Right kidney (tissue), 9 donors: ENCODE measurements at places on chromosomes 11 and 22.

- DNase-seq, result no peak
Observed at GRCh38 chr11:9953994-9954626, 290.2 kb downstream of the SWAP70 start.

DNA sequence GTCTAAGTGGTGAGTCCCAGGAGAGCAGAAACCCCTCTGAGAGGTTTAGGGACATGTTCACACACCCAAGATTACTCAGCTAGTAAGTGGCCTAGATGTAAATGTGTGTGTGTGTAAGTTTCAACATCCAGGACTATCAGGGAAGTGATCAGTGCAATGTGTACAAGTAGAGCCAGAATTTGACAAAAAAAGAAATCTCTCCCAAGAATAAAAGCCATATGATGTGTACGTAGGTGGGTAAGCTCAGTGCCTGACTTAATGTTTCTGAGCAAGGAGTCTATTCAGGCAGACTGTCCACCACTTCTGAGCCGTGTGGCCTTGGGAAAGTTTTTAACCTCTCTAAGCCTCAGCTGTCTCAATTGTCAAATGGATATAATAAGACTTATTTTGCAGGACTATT, 133.8 kb upstream of the NAV2 start:
- no peak for DNase-seq

- DNase-seq, result no peak
Observed at GRCh38 chr11:83990160-83990733, 704.1 kb upstream of the CCDC90B start.

GRCh38 chr11:35553831-35554230, 28.4 kb upstream of the PAMR1 start:
- DNase-seq, result no peak

GRCh38 chr11:63560506-63561180, 2.5 kb downstream of the PLAAT2 start:
- no peak for DNase-seq

DNA sequence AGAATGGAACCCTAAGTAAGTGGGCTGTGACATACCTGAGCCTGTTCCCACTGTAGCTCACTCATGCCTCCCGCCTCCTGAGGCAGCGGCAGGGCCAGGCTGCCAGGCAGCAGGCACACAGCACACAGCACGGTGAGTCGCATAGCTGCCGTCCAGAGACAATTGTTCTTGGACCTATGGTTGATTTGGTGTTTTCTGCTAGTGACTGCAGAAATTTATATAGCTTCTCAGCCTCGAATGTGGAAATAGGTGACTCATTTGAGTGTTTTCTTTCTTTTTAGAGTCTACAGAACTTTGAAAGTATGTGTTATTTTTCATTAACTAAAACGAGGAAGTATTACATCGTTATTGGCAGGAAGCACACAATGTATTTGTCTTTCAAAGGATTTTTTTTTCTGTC, at the start of gene MMP7:
MMP7 (minus strand) TSS at position 190 of the 400 bp plus-strand sequence; CDS start at position 143, 47 bp downstream.
- DNase-seq, result peak; percentile 16

- no peak for DNase-seq
Observed at GRCh38 chr11:133506023-133506422, 26.3 kb downstream of the OPCML start.

DNA sequence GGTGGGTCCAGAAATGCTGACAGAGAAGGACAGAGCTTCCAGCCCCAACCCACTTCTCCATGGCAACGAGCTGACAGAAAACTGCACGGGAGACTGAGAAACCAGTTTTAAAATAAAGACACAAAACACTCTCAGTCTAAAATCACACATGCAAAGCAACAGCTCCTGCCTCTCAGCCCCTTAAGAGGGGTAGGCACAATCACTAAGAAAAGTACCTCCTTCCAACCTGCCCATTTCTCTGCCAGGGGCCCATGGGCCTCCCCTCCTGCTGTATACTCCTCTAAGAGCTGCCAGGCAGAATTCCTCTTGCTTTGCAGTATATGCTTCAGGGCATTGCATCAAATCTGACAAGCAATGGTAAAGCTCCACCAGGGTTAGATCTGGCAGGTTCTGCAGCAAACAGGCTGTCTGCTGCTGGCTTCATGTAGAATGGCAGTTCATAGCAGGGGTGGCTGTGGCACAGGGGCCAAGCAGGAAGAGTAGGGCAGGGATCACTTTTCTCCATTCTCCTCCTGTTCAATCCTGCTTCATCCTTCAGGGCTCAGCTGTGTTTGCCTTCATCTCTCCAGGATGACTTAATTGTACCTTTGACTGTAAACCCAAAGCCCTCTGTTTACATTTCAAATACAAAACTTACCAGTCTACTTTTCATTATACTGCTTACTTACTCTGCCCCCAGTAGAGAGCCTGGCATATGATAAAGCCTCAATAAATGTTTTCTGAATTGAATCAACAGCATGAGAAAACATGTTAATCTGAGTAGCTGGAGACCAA, 77.7 kb downstream of the KCNC1 start:
- peak; percentile 6 for DNase-seq

DNA sequence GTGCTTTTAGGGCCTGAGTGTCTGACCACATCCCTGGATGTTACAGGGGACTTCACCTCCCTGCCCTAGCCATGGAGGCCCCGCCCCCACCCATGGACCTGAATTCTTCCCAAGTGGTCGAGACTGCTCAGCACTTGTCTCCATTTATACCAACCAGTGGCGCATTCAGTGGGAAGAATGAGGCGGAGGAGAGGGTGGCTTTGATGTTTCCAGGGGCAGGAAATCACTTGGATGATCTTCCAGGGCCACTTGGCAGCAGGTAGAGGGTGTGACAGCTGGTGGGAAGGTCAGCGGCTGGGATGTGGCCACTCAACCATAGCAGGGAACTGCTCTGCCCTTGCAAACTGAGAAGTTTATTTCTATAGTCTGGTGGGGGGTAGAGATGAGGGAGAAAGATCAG, 155.1 kb upstream of the BLID start:
- DNase-seq, result no peak

DNA sequence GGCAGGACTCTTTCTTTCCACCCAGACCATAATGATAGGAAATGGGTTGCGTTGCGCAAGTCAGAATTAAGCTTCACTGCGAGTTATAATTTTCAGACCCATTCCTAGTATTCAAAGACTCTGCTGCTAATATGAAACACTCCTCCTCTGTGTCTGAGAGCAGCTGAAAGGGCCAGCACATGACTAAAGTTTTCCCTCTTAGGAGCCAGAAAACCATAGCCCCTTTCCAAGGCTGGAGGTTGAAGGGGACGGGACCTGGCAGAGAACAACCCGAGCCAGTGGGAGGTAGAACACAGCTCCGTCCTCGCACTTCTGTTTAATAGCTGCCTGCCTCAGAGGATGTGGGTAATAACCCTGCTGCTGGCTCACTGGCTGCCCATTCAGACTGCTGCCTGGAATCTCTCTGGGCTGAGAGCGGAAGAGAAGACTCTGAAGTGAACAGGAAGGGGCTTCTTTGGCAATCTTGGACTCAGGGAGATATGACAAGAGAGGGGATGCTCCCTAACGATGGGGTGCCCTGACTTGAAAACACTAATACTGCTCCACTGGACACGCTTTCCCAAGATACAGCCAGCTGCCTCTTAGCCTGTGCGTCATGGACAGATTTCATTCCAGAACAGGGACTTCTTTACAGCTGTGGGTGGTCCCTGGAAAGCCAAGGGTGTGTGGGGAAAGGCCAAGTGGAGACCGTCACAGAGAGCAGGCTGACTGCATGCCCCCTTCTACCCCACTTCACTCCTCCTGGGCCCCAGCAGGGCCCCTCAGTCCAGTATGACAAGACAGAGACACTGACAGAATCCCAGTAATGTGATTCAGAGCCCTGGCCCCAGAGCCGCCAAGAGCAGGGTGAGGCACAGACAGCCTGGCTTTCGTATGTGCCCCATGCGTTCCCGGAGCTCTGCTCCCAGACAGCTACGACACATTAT, 156.9 kb downstream of the FEZ1 start:
- no peak for DNase-seq

- no peak for DNase-seq
Observed at GRCh38 chr11:17548444-17548843, 1.4 kb downstream of the OTOG start.

- DNase-seq, result no peak
Observed at GRCh38 chr11:88103337-88104206, 71.7 kb downstream of the RAB38 start.

GRCh38 chr11:83026229-83026628, 45.5 kb downstream of the RAB30 start:
- no peak for DNase-seq

DNA sequence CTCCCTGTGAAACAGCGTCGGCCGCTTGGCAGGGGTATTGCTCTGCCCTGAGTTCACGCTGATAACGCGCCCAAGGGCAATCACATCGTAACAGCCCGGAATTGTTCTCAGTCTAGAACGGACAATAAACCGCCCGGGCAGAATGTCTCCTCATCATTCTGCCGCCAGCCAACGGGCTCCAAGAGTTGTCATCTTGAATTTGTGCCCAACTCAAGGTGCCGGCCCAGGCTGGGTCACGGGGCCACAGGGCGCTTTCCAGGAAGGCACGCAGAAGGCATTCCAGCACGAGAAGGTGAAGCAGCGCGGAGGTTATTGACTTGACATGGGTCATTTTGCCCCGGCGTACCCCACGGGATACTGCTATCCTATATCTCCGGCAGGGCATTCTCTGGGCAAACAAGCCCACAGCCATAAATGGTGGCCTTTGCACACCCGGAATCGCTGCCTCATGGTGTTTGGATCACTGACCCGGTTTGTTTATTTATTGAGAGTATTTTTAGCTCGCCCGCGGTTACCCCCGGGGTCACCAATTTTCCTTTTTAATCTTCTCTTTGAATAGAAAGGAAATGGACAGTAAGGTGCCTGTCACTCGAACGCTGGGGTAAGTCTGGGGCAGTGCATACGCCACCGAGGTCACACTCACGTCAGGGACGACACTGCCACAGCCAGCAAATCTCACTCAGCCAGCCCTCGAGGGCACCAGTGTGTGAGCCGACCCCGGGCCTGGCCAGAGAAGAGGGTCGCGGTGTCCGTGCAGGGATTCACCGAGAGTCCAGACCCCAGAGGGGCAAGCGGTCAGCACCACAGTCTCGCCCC, 72.4 kb upstream of the FGF3 start:
- DNase-seq, result no peak

DNA sequence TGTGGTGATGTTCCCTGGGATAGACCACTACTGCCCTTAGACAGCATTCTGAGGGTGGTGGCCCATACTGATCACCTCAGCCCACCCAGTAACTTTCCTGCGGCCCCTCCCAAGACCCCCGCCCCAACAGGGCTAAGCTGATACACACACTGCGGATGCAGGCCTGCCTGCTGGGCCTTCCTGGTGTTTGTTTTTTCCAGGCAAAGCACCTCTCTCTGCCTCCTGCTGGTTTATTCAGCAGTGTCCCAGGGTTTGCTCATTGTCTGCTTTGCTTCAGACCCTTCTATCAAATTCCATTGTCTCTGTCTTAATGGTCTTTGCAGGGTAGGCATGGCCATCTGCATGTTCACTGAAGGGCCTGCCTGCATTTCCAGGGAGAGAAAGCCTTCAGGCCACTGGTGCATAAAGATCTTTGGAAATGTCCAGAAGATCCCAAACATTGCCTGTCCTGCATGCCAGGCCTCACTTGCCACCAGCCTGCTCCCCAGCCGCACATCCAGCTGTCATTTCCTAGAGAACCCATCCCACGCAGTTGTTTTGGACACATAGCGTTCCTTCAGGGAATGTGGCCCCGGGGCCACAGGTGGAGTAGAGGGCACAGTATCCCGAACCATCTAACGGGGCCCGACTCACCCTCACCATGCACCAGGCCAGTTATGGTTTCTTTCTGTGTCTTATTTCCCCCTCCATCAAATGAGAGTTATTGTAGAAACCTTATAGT, 50.2 kb downstream of the BCR start:
- DNase-seq, result no peak

GRCh38 chr11:120001178-120002090, 136.5 kb downstream of the TRIM29 start:
- DNase-seq, result no peak

- DNase-seq, result no peak
Observed at GRCh38 chr11:60280412-60280811, at the start of gene MS4A4A. MS4A4A (plus strand) TSS chr11:60280666; CDS start chr11:60280676, 10 bp downstream.

- no peak for DNase-seq
Observed at GRCh38 chr11:64765291-64765850, 5.6 kb upstream of the PYGM start.

DNA sequence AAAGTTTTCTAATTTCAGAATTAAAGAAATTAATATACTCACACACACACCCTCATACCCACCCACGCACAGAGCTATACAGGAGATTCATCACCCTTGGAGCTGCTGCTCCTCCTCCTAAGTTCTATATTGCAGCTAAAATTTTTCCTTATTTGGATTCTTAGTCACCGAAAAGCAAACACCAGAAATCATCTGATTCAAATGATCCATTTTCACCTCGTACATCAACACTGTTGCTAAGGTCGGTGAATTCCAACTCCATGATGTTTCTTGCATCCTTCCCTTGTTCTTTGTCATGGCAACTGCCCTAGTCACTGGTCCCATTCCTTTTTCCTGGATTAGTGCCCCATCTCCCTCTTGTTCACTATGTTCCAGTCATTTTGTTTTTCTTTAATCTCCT, 286.2 kb downstream of the GRM5 start:
- no peak for DNase-seq

DNA sequence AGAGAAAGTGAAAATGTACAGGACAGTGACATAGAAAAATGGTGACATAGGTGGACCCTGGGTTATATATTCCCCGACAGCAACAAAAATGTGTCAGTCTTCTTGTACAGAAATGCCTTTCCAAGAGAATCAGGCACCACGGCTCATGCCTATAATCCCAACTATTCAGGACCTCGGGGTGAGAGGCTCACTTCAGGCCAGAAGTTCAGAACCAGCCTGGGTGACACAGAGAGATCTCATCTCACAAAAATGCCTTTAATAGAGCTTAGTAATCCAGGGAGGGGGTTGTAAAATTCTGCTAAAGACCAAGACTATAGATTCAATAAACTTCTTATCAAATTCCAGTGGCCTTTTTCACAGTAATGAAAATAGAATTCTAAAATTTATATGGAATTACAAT, 10.7 kb downstream of the ZNF195 start:
- no peak for DNase-seq
